Stimulated activated CD4-positive, alpha-beta T cell treated with anti-CD3 and anti-CD28 coated beads, Interleukin-1b, Interleukin-23, amount 100 ng/mL, for 48 hours (primary cell): ENCODE measurements at places on chromosomes 11 and 22.

DNA sequence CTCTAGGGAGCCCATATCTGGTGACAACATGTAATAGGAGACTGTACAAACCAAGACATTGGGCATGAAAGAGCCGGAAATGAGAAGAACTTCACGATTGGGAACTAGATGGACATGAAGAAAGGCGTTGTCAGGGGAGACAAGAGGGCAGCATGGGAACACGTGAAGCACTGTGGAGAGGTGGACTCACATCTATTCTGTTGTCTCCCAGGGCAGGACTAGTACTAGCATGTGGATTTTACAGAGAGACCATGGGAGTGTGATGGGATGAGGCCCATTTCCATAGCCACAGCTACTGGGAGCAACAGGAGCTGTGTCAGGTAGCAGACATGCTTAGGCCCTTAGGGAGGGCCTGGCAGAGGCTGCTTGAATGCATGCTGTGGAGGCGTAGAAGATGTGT lies 333.9 kb downstream of the OPCML start:
- DNase-seq = no peak

DNA sequence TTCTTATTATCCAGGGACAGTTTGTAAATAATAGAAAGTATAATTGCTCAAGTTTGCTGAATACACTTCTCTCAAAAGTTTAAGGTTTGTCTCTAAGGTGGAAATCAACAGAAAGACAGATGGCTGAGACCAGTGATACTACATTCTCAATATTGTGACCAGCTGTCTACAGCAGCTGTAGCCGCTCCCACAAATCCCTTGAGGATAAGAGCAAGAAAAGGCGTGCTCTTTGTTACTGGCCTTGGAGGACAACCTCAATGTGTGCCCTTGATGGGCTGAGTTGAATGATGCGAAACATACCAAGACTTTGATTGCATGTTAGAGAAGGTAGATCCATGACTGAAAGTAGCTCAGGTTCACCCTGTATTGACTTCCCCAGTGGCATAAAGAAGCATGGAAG lies 6.1 kb downstream of the OR6M1 start:
- no peak for DNase-seq

DNA sequence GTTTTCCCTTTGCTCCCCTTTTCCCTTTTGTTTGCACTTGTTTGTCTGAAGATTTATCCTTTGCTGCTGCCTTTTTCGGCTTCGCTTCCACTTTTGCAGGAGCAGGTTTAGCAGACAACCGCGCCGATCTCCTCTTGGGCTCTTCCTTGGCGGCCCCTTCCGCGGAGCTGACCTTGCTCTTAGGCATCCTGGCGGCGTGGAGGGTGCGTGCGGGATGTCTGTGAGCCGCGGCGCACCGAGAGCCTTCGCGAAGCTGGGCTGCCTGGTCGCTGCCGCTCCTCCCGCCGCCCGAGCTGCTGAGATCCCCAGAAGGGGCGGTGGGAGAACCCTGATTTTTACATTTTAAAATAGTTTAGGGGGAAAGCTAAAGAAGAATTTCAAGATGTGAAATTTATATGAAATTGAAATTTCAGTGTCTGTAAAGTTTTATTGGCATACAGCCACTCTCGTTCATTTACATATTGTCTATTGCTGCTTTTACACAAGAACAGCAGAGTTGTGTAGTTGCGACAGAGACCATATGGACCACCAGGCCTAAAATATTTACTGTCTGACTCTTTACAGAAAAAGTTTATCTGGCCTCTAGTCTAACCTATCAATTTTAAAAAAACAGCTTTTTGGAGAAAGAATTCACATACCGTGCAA lies 105.2 kb upstream of the RRM1 start:
- DNase-seq = no peak

DNA sequence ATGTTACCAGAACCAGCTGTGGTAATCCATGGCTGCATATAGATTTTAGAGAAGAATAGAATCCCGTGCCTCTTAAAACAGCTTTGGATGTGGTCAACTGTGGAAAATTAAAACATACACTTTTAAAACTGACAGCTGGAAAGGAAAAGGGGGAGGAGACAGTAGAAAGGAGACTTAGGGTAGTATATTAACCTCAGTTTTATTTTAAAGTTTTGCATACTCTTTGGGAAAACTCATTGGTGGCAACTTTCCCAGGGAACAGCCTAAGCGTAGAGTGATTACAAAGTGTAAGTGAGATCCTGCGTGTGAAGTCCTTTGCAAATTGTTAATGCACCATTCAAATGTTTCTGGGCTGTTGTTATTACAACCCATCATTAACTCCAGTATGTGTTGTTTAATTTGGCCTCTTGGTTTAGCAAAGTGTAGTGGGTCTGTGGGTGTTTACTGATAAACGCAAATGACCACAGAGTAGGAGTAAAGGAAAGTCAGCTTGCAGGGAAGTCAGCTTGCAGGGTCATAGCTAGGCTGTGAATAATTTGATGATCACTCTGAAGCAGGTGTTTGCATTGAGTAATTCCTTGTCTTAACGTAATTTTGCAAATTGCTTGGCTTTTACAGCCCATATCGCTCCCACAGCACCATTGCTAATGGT lies 88.0 kb upstream of the DBX1 start:
- no peak for DNase-seq

DNA sequence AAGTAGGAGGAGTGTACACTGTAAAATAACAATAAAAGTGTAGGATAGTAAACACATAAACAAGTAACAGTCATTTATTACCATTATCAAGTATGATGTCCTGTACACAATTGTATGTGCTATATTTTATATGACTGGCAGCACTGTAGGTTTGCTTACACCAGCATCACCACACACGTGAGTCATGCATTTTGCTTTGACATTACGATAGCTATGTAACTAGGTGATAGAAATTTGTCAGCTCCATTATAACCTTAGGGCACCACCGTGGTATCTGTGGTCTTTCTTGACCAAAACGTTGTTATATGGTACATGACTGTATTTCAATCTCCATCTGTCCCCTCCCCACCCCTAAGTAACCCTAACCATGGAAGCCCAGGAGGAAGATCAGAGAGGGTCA lies 1.1 kb downstream of the DNAL4 start:
- DNase-seq = peak; percentile 43

DNA sequence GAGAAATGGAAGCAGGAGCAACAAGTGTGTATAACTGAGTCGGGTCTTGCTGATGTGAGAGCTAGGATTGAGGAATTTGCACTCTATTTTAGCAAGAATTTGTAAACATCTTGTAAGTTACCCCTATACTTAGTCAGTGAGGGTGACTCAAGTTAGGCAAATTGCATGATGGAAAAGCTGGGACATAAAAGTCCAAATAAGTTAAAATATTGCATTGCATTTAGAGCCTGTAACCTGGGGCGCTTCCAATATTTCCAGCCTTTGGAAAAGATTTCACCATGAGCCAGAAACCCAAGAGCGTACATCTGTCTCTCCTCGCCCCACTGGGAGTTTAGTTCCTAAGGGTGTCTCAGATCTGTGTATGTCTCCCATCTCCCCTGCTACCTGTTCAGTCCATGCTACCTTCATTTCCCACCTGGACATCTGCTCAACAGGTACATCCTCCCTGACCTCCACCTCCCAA lies 37.0 kb upstream of the ACCSL start:
- no peak for DNase-seq

- no peak for DNase-seq
Measured at GRCh38 chr22:24386937-24387471, 40.4 kb upstream of the ADORA2A start.

- DNase-seq = no peak
Measured at GRCh38 chr11:12362857-12363256, 14.5 kb upstream of the PARVA start.

- DNase-seq = no peak
Measured at GRCh38 chr11:44066732-44067141, 667 bp downstream of the ACCS start.

GRCh38 chr22:21012446-21013407 lies 2.2 kb upstream of the P2RX6 start:
- no peak for DNase-seq

DNA sequence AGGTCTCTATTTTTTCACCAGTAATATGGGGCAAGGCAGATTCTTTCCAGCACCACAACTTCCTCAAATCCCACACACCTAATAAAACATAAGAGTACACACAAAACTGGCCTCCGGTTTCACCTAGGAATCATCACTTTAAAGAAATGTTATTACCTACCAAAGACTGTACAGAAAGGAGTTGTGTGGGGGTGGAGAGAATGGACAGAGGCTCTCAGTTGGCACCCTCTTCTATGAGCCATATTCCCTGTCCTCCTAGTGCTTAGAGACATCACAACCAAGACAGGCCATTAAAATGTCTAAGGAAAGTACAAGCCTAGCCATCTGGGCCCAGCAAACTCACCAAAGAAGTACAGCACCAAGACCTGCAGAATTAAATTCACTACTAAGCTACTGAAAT lies 56.1 kb downstream of the RBFOX2 start:
- no peak for DNase-seq

DNA sequence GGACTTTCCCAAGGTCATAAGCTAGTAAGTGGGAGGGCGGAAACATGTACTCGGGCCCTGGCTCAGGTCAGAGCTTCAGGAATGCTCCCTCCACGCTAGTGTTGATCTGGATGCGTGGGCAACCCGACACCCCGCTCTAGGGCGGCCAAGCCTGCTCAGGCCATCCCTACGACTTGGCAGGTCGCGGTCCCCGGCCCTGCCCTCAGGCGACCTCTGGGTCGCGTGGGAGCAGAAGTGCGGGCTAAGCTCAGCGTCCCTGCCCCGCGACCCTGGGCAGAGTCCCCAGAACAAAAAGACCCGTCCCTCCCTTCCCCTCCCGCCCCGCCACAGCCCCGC lies 781 bp upstream of the TEF start:
- no peak for DNase-seq

DNA sequence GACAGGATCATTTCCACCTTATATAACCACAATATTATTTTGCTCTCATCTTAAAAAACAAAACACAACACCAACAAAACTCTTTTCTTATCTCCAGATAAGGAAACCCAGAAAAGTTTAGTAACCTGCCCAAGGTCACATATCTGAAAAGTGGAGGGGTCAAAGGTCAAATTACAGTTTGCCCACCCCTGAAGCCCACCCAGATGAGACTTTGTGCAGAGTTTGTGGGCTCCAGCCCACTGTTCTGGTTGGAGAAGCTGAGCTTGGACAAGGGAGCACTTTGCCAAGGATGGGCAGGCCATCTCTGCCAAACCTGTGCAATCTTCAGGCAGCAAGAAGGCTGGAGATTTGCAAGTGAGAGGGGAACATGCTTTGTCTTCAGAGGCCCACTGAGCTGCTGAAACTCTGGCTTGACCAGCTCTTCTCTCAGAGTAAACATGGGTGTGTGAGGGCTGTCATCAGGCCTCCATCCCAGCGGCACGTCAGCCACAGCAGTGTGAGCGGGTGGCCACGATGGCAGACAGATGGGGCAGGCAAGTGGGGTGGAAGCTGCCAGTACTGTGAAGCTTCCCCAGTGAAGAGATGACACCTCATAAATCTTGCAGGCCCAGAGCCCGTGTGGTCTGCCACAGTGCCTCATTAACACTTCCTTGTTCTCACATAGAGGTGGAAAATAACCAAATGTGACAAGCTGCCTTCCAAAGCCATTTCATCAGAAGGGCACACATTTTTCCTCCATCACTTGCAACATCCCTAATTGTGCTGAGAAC lies 111.8 kb downstream of the CCDC81 start:
- no peak for DNase-seq

GRCh38 chr11:110827276-110827675 lies 115.0 kb upstream of the ARHGAP20 start:
- DNase-seq = no peak

DNA sequence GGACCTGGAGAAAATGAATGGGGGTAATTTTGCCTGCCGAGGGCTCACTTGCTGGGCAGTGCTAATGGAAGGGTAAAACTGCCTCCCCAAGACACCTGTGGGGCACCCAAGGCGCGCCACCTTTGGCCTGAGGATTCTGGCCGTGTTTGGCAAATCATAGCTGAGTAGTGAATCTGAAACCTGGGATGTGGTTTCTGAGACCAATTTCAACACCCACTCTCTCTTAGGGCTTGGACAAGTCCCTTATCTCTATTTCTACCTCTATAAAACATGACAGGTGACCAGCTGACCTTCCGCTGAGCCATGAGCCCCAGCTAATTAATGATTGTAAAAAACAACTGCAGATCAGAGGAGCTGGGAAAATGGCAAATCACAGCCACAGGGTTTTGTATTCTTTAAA lies 1.5 kb upstream of the PACSIN3 start:
- DNase-seq = no peak

- no peak for DNase-seq
Measured at GRCh38 chr11:11279956-11280689, 72.9 kb downstream of the CSNK2A3 start.

DNA sequence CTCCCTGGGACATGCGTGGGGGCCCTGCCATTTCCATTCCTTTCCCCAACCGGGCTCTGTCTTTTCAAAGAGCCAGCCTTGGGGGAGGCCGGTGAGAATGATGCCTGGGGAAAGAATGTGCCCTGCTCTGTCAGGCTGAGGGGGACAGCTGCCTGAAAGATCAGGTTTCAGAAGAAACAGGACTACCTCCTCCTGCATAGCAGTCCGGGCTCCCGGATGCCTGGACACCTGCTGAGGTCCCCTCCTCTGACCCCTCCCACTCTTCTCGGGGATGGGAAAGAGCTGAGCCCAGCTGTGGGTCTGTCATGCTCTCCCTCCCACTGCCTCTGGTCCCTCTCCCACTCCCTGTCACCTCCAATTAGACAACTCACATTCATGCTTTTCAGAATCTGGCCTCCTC lies 41.8 kb upstream of the CDON start:
- no peak for DNase-seq

GRCh38 chr22:39897841-39898240 lies 3.0 kb upstream of the GRAP2 start:
- DNase-seq = no peak

DNA sequence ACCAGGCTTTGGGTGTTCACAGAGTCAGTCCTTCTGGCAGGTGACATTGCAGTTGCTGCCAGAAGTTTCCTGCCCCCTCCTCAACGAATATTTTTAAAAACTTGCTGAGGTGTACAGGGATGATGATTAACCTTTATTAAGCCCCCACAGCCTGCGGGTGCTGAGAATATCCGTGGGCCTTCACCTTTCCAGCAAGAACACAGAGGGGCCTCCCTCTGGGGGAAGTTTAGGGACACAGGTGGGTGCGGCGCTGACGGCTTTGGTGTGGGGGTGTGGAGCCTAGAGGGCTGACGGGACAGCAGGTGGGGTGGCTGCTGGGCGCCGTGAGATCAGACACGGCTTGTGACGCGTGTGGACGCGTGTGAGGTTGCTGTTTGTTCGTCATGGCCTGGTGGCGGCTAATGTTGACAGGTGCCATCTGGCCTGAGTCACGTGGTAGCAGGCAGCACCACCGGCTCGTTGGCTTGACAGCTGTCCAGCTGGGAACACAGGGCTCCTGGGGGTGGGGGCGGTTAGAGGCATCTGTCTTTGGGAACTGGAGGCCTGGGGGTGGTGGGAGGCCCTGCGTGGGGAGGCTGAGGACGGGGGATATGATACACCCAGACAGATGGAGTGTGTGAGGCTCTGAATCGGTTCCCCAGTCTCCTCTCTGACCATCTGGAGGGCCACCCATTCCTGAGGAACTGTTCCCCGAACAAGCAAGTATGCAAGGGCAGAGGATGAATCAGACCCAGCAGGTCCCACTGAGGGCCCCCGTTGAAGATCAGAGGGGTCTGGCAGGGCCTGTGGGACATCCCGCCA lies 12.5 kb upstream of the LRRC10B start:
- no peak for DNase-seq

GRCh38 chr11:6258141-6258540 lies 1.5 kb upstream of the CCKBR start:
- no peak for DNase-seq
